ENCODE measurements at places on chromosomes 12 and 14.

DNA sequence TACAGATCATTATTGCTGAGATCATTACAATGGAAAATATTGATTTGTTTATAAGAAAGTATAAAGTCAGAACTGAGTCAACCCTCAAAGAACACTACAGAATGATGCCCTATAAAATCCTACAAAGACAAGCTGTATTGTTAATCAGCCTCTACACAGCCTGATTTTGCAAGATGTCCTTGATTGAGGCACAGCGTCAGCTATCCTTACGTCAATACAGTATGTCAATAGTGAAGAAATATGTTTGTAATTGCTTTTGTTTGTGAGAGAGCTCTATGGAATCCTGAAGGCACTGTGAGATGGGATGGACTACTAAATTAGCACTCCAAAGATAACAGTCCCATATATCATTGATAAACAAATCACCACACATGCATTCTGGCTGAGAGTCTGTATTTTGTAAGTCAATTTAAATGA is 70.7 kb downstream of the RASSF9 start:
- no peak for DNase-seq

GRCh38 chr14:93239869-93240677 is 33.0 kb downstream of the UBR7 start:
- no peak for DNase-seq

GRCh38 chr12:118190266-118190665 is 54.3 kb downstream of the PEBP1 start:
- no peak for DNase-seq

- DNase-seq: peak; percentile 38
Measured at GRCh38 chr14:104865631-104866441, 768 bp downstream of the CEP170B start.

DNA sequence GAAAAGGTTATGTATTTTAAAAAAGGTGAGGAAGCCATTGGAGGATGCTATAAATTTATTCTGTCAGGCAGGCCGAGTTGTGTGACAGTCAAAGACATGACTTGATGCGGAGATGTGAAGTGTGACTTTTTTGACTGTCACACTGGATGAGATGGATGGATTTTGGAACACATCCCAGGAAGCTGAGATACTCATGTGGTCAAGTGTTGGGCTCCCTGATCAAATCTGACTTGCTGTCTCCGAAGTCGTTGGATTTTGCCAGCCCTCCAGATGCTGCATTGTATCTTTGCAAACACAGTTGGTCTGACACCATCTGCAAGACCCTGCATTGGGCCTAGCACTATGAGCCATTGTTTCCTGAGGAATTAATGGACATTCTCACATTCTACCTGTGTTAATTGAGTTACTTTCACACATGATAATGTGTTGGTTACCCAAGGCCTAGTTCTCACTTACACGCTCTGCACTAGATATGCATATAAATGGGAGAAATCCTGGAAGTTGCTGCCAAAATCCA is 204.0 kb upstream of the PRKD1 start:
- no peak for DNase-seq

- no peak for DNase-seq
Measured at GRCh38 chr12:1435044-1435443, 159.3 kb downstream of the FBXL14 start.

DNA sequence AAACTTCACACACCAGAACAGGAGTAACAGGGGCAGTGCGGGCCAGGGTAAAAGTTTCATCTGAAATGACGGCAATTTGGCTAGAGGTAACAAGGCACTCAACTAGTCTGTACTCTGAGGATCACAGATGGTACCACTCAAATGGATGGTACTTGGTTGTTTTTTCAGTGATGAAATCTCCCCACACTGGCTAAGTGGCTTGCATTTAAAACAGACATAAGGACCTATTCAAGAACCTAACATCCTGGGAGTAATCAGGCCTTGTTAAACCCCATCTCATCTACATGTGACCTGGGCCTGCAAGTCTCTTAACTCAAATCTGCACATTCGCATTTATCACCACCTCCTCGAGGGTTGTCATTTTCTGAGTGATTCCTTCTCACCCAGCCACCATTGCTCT is 90.8 kb downstream of the PRKAB1 start:
- DNase-seq: no peak

- no peak for DNase-seq
Measured at GRCh38 chr14:94460631-94461416, 8.2 kb upstream of the SERPINA11 start.

- DNase-seq: no peak
Measured at GRCh38 chr12:96073346-96074330, 38.3 kb upstream of the LTA4H start.

GRCh38 chr14:91352728-91353692 is 64.6 kb downstream of the CCDC88C start:
- no peak for DNase-seq

GRCh38 chr14:99422228-99423010 is 58.2 kb downstream of the SETD3 start:
- DNase-seq: no peak

GRCh38 chr12:123142921-123143735 is 7.8 kb downstream of the PITPNM2 start:
- DNase-seq: no peak

GRCh38 chr12:6873094-6874014 is at the start of gene SPSB2:
Gene SPSB2 (minus strand): TSS chr12:6873303. CDS start chr12:6872901, 402 bp downstream.
- peak; percentile 99 for DNase-seq

DNA sequence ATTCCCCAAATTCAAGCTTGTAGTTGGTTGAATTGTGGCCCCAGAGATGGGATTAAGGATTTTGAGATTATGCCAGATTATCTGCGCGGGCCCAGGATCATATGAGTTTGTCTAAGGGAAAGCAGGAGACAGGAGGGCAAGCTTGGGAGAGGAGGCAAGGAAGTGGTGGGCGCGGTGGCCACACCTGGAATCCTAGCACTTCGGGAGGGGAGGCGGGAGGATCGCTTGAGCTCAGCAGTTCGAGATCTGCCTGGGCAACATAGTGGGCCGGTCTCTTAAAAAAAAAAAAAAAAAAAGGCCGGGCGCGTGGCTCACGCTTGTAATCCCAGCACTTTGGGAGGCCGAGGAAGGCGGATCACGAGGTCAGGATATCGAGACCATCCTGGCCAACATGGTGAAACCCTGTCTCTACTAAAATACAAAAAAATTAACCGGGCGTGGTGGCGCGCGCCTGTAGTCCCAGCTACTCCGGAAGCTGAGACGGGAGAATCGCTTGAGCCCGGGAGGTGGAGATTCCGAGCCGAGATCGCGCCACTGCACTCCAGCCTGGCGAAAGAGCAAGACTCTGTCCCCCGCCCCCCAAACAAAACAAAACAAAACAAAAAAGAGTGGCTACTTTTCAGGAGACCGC is 881 bp upstream of the PUS1 start:
- no peak for DNase-seq

DNA sequence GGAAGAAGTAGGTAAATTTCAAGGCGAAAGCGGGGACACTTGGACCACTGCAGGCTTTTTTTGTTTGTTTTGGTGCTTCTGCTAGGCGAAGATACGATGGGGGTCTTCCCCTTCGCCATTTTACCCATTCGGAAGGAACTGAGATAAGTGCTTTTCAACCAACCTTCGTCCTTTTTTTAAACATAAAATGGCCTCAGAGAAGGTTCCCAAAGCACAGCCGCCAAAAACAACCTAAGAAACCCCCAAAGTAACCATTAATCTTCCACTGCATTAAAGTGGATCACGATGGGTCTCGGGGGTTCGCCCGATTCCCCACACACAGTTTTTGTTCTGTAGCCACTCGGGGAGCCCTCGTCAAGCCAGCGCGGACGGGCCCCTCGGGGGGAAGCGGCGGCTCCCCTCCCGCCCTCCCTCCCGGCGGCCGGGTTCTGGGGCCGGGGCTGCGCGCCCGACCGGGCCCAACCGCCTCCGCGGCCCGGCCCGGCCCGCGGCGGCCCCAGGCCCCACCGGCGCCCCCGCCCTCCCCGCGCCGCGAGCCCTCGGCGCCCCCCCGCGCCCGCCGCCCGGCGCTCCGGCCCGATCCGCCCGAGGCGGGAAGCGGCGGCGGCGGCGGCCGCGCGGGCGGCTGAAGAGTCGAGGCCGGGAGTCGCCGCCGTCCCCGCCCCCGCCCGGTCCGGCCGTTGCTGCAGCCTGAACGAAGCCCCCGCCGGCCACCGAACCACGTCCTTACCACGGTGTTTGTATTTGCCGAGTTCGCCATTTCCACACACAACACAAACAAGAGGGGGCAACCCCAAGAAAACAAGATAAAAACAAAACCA is 790 bp downstream of the GTF2A1 start:
- DNase-seq: peak; percentile 3

DNA sequence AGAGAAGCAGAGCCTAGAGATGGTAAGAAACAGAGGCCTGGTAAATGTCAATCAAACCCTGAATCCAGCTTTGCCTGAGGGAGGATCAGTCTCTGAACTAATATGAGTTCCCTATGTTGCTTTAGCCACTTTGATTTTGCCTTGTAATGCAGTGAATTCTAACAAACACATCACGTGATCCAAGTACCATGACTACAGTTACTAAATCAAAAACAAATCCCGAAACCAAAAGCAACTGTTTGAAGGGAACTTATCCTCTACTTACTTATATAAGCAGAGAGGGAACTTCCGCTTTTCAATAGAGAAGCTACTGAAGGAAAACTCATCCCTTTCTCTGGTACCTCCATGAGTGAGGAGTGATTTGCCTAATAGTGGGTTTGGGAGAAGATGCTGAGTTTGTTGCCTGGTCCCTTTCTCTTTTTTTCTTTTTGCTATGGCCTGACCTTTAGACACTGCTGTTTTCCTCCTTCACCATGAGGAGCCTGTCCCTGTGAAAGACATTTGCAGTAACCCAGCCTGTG is 7.7 kb upstream of the PPTC7 start:
- no peak for DNase-seq

DNA sequence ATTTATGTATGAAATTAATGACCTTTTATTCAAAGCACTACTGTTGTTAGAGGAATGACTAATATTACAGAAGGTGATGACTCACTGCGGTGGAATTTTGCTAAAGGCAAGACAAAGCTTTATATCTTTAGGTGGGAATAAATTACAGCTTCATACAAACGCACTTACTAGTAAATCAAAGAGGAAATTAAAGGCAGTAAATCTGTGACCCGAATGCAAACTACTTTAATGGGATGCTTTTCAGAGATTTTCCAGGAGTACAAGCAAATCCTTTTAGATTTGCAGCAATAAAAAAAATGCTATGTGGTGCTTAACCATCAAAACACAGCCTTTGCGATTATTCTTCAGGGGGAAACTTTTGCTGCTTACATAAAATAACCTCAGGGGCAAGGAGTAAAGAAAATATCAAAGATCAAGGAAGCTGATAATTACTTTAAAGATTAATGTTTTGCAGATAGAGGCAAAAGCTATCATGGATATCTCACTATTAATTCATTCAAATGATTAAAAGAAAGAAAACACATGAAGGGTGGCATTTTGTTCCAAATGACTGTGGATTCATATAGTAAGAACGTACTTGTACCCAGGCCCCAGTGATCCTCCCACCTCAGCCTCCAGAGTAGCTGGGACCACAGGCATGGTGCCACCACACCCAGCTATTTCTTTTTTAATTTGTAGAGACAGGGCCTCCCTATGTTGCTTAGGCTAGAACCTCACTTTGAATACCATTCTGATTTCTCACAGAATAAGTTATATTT is 98.9 kb downstream of the DENND5B start:
- DNase-seq: no peak

DNA sequence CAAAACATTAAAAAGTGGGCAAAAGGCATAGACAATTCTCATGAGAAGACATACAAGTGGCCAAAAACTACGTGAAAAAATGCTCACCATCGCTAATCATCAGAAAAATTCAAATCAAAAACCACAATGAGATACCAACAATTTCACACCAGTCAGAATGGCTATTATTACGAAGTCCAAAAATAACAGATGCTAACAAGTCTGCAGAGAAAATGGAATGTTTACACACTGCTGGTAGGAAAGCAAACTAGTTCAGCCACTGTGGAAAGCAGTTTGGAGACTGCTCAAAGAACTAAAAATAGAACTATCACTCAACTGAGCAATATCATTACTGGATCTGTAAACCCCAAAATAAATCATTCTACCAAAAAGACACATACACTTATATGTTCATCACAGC is 76.2 kb downstream of the PRKD1 start:
- no peak for DNase-seq

DNA sequence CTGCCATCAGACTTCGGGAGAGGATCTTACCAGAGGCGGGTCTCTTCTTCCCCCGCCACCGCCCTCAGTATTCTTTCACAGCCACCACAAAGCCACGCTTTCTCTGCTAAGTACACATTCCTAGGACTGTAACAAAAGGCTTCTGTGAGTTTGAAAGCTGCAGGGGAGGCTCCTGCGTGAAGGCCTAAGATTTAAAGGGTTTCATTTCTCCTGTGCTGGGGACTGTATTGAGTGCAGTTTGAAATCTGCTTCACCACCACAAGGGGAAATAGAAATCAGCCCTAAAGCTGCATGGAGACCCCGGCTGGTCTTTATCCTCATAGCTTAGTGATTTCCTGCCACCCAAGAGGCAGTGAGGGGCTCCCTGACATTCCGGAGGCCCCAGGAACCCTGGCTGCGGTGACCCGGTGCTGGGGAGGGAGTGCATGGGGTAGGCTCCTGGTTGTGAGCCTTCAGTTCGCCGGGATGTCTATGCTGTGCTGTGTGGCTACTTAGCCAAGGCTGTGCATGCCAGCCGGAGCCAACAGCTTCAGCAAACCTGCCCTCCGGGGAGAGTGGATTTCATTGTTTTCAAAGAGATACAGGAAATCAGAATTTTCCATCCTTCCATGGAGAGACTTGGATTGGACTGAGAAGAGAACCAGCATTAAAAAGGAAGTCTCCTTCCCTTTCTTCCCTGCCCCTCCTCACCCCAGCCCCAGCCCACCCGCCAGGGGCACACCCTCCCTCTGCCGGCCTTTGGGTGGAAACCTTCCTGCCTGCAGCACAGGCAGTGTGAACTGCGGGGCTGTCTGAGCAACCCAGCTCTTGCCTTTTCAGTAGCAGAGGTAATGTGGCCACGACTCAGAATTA is 163.3 kb downstream of the ETV6 start:
- no peak for DNase-seq

- DNase-seq: no peak
Measured at GRCh38 chr12:112166051-112167015, 41.0 kb downstream of the TRAFD1 start.

GRCh38 chr12:7162691-7163114 is 26.8 kb upstream of the PEX5 start:
- peak; percentile 13 for DNase-seq

DNA sequence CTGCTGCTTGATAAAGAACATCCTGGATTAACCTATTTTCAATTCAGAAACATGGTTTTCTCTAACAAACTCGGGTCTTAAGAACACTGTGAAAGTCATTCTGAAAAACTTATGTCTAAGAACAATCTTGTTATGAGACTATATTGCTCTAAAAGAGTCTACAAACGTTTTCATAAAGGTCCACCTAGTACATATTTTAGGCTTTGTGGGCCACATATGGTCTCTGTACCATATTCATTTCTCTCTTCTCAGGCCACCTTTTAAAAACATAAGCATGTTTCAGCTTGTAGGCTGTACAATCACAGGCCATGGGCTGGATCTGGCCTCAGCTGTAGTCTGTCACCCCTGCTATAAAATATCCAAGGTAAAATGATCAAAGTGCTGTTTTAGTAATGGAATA is 39.9 kb downstream of the PPP4R3A start:
- DNase-seq: no peak
